ENCODE measurements at places on chromosomes 12 and 14. TPM values are rescaled to one million over a fixed set of nuclear protein-coding genes. Genes with fewer than 3 reads are reported as not detected.

DNA sequence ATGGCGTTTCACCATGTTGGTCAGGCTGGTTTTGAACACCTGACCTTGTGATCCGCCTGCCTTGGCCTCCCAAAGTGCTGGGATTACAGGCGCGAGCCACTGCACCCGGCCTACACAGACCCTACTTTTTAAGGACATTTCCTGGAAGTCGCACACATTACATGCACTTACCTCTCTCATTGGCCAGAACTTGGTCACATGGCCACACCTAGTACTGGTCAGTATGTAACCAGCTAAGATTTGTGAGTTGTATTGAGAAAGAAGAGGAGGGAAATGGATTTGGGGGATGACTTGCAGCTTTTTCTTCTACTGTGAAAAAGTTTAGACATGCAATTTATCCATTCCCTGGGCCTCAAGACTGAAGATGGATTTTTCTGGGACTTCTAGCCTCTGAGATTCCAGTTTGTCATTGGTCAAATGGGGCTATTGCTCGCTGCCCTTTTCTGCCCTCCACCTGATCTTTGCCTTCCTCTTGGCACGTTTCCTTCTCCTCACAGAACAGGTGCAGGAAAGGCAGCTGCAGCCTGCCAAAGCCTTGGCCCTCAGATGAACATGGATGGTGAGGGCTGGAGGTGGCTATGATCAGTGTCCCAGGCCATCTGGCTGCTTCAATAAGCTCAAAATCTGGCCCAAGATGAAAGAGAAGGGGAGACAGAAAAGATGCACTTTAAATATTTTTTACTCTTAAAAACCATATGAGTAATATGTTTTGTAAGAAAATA, 7.1 kb upstream of the ZDHHC22 start:
- no peak for DNase-seq

DNA sequence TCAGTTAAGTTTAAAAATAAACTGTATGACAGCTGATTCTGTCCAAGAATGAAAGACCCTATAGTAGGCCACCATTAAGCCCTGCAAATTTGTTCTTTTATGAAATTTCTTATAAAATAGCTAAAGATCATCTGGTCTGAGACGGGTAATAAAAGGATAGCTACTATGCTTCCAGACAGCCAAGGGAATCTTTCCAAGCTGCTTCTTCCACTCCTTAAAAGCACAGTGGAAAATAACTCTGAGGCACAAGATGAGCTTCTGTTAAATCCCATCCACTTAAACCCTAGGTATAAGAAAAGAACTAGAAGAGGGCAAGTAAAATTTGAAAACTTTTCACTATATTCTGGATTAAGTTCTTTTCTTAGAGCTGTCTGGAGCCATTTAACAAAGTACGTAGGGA, 194.3 kb downstream of the CAPZA3 start:
- DNase-seq = no peak

DNA sequence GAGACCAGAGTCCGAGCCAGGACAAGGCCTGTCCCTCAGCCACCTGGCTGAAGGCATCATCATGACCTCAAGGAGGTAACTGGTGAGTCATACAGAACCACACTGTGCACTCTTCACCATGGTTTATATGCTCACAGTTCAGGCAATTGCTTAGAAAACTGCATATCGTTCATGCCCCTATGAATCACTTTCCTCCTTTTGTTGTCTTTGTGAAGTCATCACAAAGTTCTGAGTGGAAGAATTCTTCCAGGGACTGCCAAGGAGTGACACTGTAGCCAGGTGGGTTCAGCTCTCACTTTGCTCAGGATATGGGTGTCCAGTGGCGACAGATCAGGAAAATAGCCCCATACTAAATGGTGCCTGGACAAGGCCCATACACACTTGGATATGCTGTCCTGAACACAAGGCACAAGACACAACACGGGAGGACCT, 92.5 kb downstream of the DPF3 start:
- no peak for DNase-seq

DNA sequence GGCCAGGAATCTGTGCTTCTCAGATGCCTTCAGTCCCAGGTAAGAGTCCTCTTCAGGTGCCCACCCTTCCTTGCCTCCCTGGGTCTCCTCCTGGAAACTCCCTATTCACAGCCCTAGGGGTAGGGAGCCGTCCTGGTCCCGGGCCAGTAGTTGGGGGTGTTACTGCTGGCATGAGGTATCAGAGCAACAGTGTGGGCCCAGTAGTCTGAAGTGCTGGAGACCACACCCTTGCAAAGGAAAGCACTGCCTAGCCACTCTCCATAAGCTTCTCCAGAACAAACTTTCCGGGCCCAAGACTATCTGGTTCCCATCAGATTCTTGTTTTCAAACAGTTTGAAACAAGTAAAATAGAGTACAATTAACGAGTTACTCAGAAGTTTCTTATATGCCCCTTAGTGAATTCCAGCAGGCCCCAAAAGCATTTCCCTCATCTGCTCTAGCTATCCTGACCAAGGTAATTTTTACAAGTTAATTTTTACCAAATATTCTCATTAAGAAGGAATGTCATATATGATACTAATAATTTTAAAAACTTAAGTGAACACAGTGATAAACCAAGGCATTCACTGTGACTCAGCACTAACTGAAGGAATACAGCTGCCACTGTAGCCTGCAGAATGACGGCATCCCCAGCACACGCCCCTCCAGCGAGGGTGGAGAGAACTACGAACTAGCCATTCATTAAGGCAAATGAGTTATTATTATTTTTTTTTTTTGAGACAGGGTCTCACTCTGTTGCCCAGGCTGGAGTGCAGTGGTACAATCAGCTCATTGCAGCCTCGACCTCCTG, 49.4 kb downstream of the MOK start:
- peak; percentile 81 for DNase-seq

GRCh38 chr12:4991801-4992200, 51.9 kb upstream of the KCNA5 start:
- no peak for DNase-seq

DNA sequence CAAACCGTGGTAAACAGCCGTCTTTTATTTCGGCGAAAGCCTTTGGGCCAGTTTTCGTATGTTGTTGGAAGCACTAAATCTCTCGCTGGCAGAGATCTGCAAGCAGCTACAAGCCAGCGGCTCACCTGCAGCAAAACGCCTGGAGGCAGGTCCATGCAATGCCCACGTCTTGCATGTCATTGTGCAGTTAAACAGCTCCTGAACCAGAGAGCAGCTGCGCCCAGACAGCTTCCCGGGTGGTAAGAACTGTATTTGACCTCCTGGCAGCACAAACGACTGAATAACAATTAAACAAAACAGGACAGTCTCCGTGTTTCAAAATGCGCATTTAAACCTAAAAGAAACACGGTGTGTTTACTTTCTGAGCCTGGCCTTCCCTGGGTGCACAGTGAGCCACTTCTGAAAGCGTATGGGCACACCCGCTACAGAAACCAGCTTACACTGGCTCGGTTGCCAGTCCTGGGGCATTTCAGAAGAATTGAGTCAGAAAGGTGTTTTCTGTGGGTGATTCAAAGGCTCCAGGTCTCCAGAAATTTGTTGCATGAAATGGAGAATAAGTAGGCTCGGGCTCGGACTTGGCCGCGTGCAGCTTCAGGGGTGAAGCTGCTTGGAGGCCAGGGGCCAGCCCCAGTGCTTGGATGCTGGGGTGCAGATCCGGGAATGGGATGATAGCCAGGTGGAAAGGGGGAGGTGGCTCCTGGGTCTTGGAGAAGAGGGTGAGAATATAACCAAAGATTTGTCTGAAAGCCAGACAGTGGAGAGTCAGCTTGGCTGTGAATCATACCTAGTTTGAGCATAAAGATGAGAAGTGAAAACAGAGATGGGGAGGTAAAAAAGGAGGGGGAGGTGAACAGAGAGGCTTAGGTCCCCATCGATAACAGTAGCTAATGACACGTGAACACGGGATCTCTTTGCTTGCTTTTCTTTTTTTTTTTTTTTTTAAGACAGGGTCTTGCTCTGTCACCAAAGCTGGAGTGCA, 24.9 kb upstream of the FZD10 start:
- no peak for DNase-seq

DNA sequence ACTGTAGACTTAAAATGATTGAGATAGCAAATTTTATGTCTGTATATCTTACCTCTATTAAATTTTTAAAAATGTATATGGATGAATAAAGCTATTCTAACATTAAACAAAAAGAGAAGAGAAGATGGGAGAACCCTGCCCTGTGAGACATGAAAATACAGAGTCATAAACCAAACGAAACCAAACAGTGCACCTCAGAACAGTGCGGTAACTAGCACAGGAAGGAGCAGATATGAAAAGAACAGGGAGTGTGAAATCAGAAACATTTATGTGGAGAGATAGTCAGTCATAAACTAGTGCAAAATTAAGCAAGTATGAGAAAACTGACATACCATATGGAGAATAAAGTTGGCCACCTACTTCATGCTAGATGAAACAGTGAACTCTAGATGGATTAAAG, 135.1 kb downstream of the ERC1 start:
- DNase-seq = no peak

GRCh38 chr14:54220071-54220703, 176.6 kb upstream of the CDKN3 start:
- DNase-seq = peak; percentile 80

GRCh38 chr12:120799243-120800045, 73.8 kb downstream of the ACADS start:
- no peak for DNase-seq

- DNase-seq = no peak
These were observed 411.2 kb downstream of the DAD1 start for GRCh38 chr14:22177870-22178269.

DNA sequence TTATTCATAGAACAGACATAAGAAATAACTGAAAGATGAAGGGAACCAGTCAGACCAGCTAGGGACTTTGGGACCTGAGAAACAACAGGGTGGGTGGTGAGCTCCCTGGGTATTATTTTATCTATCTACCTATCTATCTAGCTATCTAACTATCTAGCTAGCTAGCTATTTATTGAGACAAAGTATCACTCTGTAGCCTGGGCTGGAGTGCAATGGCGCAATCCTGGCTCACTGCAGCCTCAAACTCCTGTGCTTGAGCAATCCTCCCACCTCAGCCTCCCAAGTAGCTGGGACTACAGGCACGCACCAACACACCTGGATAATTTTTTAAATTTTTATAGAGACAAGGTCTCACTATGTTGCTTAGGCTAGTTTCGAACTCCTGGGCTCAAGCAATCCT, 127.6 kb downstream of the DPF3 start:
- no peak for DNase-seq

GRCh38 chr12:55227643-55228042, 6.8 kb downstream of the OR10A7 start:
- no peak for DNase-seq

GRCh38 chr12:116533343-116534251, 25.6 kb upstream of the MAP1LC3B2 start:
- peak; percentile 87 for DNase-seq

DNA sequence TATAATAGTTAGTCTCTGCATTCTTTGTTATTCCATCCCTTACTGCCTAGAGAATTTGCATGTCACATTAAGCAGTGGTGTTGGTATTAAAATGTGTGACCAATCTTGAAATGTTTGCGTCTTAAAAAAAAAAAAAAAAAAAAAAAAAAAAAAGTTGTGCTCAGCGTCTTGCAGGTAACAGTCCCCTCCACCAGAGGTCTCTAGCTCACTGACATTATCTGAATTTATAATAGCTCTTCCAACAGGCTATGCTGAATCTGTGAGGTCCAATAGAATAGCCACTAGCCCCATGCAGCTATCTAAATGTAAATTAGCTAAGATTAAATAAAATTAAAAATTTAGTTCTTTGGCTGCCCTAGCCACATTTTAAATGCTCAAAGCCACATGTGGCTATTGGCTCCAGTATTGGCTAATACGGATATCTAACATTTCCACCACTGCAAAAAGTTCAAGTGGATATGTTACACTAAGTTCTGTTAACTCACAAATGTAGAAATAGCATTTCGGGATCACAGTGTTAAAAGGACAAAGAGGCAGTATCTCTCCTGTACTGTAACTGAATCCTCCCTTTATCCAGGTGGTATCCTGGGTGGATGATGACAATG, 28.7 kb downstream of the NKX2-8 start:
- DNase-seq = no peak

- DNase-seq = peak; percentile 32
These were observed 68.0 kb upstream of the GALNT9 start for GRCh38 chr12:132397152-132397933.

DNA sequence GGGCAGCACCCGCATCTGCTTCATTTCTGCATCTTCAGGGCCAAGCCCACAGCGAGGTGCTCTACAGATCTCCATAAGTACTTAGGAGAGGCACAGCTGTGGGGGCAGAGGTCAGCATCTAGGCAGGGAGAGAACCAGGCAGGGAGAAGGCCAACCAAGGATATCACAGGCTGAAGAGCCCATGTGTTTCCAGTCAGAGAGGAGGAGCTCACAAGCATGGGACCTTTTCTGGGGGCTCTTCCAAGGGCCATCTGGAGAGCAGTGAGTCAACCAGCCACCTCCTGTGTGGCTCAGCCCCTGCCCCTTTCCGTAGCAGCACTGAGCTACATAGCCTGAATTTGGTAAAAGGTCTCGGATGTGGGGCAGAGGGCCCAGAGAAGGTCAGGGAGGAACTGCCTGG, 78.5 kb downstream of the ARL6IP4 start:
- no peak for DNase-seq

Gene CCDC196
- not detected for total RNA-seq

Gene VRTN
- not detected for total RNA-seq

Gene POMT2
- 21.9 TPM for total RNA-seq

Gene NKX2-1
- total RNA-seq = not detected

Gene LRRC10
- total RNA-seq = 22.2 TPM

Gene EML1
- 32.5 TPM for total RNA-seq

Gene MANSC4
- not detected for total RNA-seq

Gene PTGDR
- total RNA-seq = 0.43 TPM

Gene PTPN6
- total RNA-seq = 10.3 TPM

Gene DENR
- total RNA-seq = 26.5 TPM

Gene PTHLH
- total RNA-seq = 2.2 TPM
